ENCODE measurements at places on chromosomes 7 and 10. TPM values are rescaled to one million over a fixed set of nuclear protein-coding genes. Genes with fewer than 3 reads are reported as not detected.

The HIBADH gene
- total RNA-seq, result 69.9 TPM

The PPP1R9A gene
- 47.0 TPM for total RNA-seq

The DPYSL4 gene
- 21.0 TPM for total RNA-seq

The GDF10 gene
- 34.4 TPM for total RNA-seq

The DGKI gene
- 3.2 TPM for total RNA-seq

The HNRNPF gene
- total RNA-seq, result 120 TPM

The PTPN20 gene
- total RNA-seq, result 20.9 TPM

The GARIN1A gene
- 46.8 TPM for total RNA-seq

The MYL10 gene
- total RNA-seq, result not detected

The BMI1 gene
- total RNA-seq, result 120 TPM

The MACC1 gene
- total RNA-seq, result 0.79 TPM

The NPC1L1 gene
- 0.55 TPM for total RNA-seq

The TFEC gene
- total RNA-seq, result 4.1 TPM

The CEP41 gene
- total RNA-seq, result 91.6 TPM

The CAV1 gene
- 39.9 TPM for total RNA-seq

The ABCB1 gene
- 8.6 TPM for total RNA-seq

The TMEM130 gene
- 106 TPM for total RNA-seq

The COL28A1 gene
- 9.2 TPM for total RNA-seq

The SMO gene
- total RNA-seq, result 22.8 TPM

The CASP7 gene
- total RNA-seq, result 7.5 TPM

The RAB19 gene
- not detected for total RNA-seq

The AKR1C2 gene
- total RNA-seq, result 5.8 TPM

The PHTF2 gene
- 35.3 TPM for total RNA-seq

The FXYD4 gene
- 1.4 TPM for total RNA-seq

The TFR2 gene
- total RNA-seq, result 1.5 TPM

The CELF2 gene
- 27.8 TPM for total RNA-seq

The CFTR gene
- 5.1 TPM for total RNA-seq

The ENTPD1 gene
- 11.3 TPM for total RNA-seq

The OGA gene
- total RNA-seq, result 161 TPM

The TLL2 gene
- total RNA-seq, result 0.68 TPM

The CFAP58 gene
- 10.1 TPM for total RNA-seq

The TMEM225B gene
- 57.0 TPM for total RNA-seq

The COBL gene
- 14.8 TPM for total RNA-seq
